ENCODE measurements at places on chromosomes 1 and 21.
A peak's percentile ranks its signal among the peaks of the same experiment; 100 is the strongest.

DNA sequence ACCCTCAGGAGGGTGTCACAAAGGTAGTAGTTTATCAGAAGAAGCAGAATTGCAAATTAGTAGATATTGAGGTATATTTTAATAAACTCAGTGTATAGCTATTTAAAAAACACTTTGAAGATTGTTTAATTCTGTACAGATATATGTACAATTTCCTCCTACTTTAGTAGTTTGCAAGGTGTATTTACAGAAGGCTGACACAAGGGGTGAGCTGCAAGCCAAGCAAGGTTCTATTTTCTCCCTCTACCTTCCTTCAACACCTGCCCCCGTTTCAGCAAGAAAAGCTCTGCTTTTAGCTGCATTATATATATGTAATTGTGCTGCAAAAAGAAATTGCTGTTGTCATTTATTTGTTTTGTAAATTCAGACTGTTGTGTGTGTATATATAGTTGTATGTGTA, 674.2 kb upstream of the PKN2 start:
- no peak for DNase-seq

GRCh38 chr1:167297222-167298214, 76.8 kb downstream of the POU2F1 start:
- DNase-seq, result no peak

DNA sequence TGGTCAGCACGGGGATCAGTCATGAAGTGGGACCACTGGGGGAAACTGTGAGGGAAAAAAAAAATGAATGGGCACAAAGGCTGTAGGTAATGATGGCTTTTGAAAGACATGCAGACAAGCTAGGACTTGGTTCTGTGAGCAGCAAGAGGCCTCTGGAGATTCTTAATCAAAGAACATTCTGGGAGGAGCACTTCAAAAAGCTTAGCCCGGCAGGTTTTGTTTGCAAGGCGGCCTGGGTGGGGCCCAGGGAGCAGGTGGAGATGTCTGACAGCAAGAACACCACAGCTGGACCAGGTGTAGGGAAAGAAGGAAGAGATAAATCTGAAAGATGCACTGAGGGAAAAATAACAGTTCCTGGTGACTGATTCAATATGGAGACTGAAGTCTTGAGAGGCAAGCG, 6.0 kb downstream of the TEX35 start:
- no peak for DNase-seq

DNA sequence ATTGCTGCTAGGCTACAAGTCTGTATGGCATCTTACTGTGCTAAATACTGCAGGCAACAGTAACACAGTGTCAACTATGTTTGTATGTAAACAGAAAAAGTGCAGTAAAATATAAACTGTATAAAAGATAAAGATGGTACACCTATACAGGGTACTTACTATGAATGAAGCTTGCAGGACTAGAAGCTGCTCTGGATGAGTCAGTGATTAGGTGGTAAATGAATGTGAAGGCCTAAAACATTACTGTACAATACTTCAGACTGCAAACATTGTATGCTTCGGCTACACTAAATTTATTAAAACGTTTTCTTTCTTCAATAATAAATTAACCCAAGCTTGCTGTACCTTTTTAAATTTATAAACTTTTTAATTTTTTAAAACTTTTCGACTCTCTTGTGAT, 97.1 kb downstream of the HLX start:
- peak; percentile 1 for DNase-seq

DNA sequence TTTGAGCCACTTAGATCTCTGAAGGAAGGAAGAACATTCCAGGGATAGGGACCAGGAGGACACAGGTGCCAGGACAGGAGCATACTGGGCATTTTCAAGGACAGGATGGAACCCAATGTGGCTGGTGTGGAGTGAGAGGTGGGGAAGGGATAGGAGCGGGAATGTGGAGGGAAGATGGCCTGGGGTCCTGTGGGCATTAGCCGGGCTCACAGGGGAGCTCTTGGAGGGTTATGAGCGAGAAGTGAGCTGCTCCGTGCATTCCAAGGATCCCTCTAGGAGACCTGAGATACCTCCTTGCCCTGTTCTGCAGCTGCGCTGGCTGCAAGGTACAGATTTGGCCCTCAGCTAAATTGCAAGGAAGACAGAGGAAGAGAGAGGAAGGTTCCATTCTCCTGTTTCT, 87.5 kb downstream of the IER5 start:
- DNase-seq, result no peak

GRCh38 chr1:227576189-227576588, 12.8 kb downstream of the ZNF678 start:
- DNase-seq, result no peak

DNA sequence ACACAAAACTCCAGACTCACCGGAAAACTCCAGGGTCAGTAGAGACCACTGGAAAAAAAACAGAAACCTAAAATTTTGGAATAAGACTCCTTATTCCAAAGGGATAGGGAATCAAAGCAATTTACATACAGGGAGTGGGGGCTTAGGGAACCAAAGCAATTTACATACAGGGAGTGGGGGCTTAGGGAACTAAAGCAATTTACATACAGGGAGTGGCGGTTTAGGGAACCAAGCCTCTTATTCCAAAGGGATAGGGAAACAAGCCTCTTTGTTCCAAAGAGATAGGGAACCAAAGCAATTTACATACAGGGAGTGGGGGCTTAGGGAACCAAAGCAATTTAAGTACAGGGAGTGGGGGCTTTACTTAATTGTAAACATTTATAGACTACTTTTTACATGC, 28.4 kb upstream of the TTLL7 start:
- DNase-seq, result no peak

- DNase-seq, result no peak
Observed at GRCh38 chr1:173297798-173298391, 90.8 kb upstream of the TNFSF4 start.

GRCh38 chr1:91557039-91557690, 56.5 kb downstream of the CDC7 start:
- no peak for DNase-seq
